Right cardiac atrium (tissue), 5 donors: ENCODE measurements at places on chromosomes 3 and 15.

DNA sequence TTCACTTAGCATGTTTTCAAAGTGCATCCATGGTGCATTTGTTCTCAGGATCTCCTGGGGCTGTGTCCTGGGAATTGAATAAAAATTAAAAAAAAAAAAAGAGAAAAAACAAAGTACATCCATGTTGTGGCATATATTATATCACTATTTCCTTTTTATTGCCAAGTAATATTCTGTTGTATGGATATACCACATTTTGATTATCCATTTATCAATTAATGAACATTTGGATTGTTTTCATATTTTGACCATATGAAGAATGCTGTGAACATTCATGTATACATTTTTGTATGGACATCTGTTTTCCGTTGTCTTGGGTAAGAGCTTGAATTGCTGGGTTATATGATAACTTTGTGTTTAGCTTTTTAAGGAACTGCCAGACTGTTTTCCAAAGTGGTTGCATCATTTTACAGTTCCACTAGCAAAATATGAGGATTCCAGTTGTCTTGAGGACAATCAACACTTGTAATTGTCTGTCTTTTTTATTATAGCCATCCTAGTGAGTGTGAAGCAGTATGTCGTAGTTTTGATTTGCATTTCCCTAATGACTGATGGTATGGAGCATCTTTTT, 44.5 kb downstream of the CTDSPL2 start:
- no peak for DNase-seq

GRCh38 chr3:161305095-161305991, 66.0 kb downstream of the SPTSSB start:
- no peak for DNase-seq

GRCh38 chr15:74857082-74857655, 14.2 kb upstream of the ULK3 start:
- no peak for DNase-seq

DNA sequence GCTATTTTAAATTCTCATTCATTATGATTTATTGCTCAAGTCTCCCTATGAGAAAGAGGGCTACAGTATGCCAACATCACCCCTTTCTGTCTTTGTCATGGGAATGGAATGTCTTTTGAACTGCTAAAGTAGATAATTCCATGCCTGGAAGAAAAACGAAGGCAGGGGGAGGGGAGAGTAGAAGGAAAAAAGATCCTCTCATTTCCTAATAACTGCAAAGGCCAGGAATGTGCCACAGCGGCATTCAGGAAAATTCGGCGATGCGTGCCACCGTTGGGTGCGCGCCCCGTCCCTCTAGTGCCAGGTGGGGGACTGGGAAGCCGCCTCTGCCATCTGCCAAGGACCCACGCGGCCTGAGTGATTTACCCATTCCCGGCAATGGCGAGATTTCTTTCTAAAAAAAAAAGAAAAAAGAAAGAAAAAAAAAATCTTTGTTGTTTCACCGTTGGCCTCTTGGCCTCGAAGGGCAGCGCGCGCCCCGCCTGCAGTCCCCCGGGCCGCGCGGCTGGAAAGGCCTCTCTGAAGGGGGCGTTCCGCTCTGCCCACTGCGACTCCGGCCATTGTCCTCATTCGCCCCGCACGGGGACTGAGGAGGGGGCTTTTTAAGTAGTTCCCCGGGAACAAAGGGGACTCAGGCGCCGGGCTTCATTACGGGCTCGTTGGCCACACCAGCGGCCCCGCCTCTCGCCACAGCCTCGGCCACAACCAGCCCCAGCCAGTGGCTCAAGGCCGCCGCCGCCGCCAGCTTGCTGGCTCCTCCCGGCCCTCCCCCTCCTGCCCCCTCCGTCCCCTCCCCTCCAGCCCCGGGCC, 54.5 kb downstream of the CPN2 start:
- peak; percentile 78 for DNase-seq

DNA sequence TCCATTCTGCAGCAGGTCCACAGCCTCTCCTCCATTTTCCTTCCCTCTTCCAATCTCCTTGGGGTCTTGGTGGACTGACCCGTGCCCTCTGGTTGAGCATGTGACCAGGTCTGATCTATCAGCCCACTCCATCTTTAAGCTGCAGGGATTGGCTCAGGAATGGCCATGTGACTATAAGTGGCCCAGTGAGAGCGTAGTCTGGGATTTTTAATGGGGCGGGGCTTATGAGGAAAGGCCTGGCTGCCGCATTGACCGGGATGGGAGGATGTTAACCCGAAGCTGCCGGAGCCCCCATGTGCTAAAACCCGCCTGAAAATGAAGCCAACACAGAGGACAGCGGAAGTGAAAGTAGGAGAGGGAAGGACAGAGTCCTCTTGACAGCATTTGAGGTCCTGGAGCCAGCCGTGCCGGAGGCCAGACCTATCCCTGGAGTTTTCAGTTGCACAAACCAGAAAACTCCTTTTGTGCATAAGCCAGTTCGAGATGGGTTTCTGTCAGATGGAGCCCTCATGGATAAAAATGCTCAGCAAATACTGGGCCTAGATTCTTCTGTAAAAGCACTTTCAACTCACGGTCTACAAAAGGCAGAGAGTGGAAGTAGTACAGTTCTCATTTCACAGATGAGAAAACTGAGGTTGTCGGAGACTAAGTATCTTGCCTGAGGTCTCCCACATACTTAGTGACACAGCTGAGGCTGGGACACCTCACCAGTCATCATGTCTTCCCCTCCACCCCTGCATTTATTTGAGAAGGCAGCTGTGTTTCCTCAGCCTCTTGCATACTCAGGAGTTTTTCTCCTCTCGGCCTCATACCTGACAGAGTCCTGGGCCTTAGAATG, 61.9 kb downstream of the ATP2B2 start:
- no peak for DNase-seq

- no peak for DNase-seq
Observed at GRCh38 chr3:124592658-124593441, 137.4 kb upstream of the UMPS start.

DNA sequence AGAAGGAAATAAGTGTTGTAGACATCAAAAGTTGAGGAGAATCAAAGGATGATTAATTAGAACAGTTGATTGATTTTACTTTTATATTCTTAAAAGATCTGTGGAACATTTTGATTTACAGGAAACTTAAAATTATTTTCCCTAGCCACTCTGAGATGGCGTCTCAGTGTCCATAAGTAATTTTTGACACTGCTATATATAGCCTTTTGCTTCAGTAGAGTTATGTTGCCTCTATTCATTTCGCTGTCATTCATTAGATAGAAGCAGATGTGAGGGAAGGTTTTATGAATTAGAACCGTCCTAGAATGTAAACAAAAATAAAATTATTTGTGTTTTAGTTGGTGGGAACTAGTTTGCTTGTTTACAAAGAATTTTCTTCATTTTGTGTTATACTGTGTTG, 51.1 kb upstream of the EIF3J start:
- DNase-seq: no peak

DNA sequence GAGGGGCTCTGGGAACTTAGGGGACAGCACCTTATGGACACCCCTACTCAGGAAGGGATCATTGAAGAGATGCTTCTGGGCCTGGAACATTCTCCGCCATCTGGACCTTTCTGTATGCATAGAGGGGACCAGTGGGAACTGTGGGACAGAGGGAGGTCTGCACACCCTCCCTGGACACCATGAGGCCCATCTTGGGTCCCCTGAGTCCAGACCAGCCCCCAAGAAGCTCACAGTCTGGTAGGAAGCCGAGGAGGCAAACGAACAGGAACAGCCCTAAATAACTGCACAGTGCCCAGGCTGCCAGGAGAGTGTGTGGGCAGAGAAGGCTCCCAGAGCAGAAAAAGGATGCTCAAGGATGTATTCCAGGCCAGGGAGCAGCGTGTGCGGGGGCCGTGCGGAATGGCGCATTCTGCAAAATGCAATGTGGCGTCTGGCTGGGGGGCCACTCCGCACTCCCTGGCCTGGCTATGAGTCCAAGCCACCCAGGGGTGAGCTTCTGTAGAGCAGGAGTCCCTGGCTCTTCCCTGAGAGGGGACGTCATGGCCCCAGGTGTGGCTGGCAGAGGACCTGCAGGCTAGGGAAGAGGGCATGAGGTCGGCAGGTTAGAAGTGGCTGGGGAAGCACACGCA, 24.5 kb upstream of the KLF13 start:
- no peak for DNase-seq

- DNase-seq: no peak
Observed at GRCh38 chr3:128080323-128081080, 28.3 kb downstream of the SEC61A1 start.

DNA sequence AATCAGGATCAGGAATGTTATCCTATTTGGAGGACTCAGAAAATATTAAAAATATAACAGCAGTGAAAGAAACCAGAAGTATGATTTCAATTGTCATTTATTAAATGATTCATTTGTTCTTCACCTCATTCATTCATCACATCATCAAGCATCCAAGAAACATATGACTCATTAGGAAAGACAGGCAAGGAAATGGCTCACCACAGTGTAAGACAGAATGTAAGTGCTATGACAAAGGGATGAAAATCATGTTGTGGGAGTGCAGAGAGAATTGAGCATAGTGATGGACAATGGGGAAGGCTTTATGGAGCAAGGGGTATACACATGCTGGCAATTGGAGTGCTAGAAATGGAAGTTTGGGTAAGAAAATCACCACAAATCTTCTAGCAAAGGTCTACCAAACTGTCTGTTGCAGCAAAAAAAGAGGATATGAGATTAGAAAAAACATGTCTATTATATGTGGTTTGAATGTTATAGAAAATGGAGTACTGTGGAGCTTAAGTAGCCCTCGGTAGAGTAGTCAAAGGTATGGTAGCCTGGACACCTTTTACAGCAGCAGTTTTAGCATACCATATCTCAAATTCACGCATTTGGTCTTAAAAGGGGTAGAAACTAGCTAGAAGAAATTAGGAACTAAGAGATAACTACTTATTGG, 111.1 kb upstream of the GPR149 start:
- DNase-seq: no peak

- DNase-seq: no peak
Observed at GRCh38 chr3:32181365-32181764, 57.1 kb upstream of the CMTM8 start.

GRCh38 chr15:79615754-79616153, 183.6 kb downstream of the MINAR1 start:
- DNase-seq: peak; percentile 58

GRCh38 chr3:120708408-120708807, 26.4 kb upstream of the HGD start:
- DNase-seq: no peak

DNA sequence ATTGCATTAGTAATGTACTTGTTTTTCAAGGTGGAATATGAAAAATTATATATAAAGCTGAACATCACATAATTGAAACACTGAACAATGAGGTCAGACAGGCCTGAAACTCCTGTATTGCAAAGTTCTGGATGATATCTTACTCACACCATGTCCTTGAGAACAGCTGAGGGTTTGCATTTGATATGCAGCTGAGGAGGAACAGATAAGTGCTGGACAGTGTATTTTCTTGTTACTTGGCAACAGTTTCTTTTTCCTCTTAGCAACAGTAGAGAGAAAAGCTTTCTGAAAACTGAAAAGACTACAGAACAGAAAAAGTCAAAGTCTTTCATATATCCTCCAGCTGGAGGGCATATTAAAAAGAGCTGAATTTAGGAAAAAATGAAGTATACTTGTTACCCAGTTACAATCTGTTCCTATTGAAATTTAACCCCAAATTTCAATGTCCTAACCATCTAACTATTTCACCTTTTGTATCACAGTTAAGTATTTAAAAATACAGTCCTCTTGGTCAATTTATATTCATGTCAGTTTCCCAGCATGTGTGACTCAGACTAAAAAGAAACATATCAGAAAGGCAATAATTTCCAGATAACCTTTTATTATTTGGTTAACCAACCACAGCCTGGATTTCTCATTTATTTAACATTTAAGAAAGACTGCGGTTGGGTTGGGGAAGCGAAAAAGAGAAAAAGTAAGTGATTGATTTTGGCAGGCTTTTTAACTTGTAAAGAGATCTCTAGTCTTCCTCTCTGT, 733.0 kb upstream of the DPPA4 start:
- no peak for DNase-seq

DNA sequence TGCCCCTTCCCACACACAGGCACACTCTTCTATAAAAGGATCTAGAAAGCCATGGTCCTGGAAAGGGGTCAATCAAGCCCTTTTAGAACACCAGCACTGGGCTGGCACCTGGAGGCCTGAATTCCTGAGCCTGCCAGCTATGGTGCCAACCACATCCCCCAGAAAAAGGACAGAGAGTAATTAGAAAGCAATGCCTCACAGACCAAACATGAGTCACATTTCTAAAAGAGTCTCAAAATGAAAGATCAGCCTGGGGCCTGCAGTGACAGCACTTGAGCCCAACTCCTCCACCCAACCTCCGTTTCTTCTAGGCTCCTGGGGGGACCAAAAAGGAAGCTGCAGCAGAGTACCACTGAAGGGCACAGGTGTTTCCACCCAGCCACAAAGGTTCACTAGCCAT, 14.1 kb downstream of the MYLK start:
- no peak for DNase-seq

- no peak for DNase-seq
Observed at GRCh38 chr3:43211681-43212080, 74.7 kb upstream of the SNRK start.

DNA sequence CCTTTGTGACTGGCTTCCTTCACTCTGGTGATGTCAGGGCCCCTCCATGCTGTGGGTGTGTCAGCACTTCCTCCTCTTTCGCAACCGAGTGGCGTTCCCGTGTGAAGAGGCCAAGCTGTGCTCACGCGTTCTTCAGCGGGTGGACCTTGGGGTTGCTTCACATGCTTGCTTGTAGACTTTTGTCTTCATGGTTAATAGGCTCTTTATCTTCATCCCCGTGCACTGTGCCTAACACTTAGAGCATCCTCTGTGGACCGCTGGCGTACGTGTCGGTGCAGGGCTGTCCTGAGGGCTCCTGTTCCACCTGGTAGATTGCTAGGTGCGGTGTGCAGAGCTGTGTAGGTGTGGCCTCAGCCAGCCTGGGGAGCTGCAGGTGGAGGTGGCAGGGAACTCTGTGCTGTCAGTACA, 182.3 kb downstream of the OR4M2 start:
- peak; percentile 75 for DNase-seq

GRCh38 chr3:188581365-188581764, 427.4 kb downstream of the LPP start:
- DNase-seq: no peak

DNA sequence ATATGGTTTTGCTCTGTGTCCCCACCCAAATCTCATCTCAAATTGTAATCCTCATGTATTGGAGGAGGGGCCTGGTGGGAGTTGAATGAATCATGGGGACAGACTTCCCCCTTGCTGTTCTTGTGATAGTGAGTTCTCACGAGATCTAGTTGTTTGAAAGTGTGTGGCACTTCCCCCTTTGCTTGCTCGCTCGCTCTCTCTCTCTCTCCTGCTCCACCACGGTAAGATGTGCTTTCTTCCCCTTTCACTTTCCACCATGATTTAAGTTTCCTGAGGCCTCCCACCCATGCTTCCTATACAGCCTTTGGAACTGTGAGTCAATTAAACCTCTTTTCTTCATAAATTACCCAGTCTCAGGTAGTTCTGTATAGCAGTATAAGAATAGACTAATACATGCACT, 60.7 kb downstream of the GSK3B start:
- no peak for DNase-seq

GRCh38 chr3:13113346-13114330, 40.4 kb upstream of the IQSEC1 start:
- no peak for DNase-seq

DNA sequence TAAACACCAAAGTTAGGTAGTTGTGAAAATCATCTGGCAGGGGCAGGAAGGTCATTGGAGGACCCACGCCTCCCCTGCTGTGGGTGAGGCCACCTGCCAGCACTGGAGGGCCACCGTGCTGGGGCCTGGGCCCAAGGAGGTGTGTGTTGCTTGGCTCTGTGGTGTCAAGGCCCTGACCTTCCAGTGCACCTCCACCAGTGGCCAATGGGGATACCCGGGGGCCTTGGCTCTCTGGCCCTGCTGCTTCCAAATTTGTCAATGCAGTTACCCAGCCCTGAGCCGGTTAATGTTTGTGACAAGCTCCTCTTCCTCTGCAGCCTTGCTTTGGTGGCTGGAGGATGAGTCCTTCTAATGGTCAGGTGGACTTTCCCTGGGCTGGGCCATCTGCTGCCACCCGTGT, 150.2 kb downstream of the KLF13 start:
- no peak for DNase-seq
